ENCODE measurements at places on chromosomes 6 and 20.

- no peak for DNase-seq
Observed at GRCh38 chr6:6516666-6517458, 71.7 kb upstream of the LY86 start.

- DNase-seq = no peak
Observed at GRCh38 chr6:168155821-168156741, 77.1 kb upstream of the FRMD1 start.

GRCh38 chr20:17680836-17681725 lies 961 bp downstream of the RRBP1 start:
- peak; percentile 65 for DNase-seq

DNA sequence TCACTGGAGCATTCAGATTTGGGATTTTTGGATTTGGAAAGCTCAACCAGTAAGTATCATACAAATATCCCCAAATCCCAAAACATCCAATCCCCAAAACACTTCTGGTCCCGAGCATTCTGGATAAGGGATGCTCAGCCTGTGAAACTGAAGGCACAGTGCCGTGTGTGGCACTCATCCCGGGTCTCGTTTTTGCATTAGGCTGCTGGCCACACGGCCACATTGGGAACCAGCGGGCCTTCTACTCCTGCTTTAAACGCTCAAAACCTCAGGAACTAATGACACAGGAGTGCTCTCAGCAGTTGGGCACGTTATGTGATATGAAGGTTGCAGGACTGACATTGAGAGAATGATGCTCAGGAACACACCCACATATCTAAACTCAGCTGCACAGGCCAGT lies 35.6 kb downstream of the PSMG4 start:
- no peak for DNase-seq

- DNase-seq = no peak
Observed at GRCh38 chr6:36788768-36789167, 50.5 kb downstream of the CPNE5 start.

DNA sequence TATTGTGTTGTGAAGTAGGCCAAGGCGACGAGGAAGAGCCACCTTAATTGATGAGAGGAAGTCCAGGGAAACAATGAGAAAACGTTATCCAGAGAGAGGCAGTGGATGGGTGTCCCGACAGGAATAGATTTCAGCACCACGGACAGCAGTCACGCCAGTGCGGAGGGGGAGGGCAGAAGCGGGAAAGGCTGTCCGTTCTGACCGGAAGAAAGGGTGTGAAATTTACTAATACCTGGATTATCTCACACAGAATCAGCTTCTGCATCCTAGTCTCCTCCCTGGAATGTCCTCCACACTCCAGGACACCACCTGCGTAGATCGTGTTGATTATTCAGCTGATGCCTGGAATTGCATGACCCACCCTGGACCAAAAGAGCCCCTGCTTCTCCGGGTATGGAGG lies 7.4 kb upstream of the BPIFA3 start:
- no peak for DNase-seq

DNA sequence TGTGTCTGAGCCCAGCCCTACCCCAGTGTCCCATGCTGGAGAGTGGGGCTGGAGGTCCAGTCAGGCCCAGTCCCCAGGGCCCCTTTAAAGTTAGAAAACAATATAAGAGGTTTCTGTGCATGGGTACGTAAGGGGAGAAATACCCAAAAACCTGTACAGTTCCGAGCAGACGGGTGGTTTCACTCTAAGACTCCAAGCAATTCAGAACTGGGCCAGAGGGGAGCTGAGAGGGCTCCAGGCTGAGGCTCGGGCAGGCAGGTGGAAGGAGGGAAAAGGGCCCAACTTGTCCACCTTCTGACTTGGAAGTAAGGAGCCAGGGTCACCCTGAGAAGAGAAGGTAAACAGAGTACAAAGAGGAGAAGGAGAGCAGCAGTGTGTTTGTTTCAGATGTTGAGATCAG lies 296.0 kb downstream of the CDH4 start:
- no peak for DNase-seq

DNA sequence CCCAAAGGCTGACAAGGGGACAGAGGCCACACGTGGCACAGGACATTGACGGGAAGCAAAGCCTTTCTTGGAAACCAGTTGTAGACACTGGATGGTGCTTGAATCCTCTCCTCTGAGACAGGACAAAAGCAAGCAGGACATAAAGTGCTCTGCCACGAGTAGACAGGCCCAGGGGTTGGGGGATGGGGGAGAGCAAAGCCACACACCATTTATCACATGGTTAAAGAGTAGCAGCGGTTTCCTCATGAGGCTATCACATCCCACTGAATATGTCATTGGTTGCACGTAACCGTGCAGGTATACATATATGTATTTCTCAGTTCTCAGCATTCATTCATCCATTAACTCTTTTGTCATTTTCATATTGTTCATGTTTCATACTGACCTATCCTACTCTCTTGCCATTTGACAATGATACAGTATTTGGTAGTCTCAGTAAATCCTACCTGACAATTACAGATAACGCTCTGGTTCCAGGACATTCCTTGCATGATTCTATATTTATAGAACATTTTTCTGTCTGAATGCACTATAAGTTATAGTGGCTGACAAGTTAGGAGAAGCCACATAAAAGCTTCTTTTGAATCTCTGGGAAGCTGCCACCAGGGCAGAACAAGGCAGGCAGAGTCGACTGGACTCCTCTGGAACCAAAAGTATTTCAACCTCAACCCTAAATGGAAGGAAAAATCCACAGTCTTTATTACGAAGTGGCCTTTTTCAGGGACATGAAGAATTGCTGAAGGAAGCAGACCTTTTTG lies 23.5 kb downstream of the METTL24 start:
- DNase-seq = no peak

DNA sequence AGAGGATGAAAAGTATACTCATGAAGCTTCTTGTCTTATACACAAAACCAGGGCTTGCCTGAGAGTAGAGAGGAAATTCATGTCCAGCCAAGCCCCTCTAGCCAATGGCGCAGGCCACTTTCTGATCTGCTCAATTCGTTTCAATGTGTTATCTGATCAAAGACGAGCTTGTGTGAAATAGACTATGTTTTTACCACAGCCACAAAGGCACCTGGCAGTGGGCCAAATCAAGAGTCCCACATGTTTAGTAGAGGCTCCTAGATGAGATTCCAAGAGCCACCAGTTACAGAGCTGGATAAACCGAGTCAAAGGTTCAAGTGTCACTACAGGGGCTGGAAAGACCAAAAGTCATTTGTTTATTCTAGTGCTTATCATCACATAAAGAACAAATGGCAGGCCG lies 34.9 kb downstream of the GPLD1 start:
- DNase-seq = no peak

GRCh38 chr6:68726337-68726736 lies 91.3 kb downstream of the ADGRB3 start:
- no peak for DNase-seq
